Stimulated activated naive CD4-positive, alpha-beta T cell treated with Interleukin-2 at 50 U/mL for 16 hours (primary cell): ENCODE measurements at places on chromosomes 5 and 9.

DNA sequence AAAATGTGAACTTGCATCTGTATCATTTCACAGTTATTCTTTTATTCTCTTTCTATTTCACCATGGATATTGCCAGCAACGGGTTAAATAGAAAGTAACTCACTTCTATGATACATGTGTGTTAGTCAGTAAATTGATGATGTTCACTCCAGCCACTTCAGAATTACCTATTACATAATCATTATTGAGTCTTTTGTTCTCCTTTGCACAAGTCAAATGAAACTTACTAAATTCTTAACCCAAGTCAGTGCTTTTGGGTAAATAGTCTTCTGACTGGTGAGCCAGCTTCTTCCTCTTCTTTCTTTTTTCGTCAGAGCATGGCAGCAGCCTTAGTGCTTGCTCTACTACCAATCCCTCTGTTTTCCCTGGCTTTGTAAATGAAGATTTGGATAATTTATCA is 344.3 kb downstream of the RAB3C start:
- no peak for DNase-seq

DNA sequence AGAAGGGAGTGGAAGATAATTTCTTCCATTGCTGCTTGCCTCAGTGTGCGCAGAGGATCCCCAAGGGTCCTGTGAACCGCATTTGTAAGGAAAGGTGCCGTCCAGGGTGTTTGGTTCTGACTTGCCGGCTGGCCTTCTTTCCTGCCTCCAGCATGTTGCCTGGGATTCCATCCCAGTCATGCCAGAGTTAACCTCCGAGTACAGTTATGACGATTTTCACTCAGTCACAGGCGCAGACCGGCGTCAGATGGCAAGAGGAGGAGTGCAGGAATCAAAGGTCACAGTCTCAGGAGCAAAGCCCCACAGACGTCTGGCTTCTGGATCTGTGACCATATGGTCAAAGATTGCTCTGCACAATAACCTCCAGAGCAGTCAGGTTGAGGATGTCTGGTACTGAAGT is 5.9 kb upstream of the GADD45G start:
- DNase-seq = no peak

DNA sequence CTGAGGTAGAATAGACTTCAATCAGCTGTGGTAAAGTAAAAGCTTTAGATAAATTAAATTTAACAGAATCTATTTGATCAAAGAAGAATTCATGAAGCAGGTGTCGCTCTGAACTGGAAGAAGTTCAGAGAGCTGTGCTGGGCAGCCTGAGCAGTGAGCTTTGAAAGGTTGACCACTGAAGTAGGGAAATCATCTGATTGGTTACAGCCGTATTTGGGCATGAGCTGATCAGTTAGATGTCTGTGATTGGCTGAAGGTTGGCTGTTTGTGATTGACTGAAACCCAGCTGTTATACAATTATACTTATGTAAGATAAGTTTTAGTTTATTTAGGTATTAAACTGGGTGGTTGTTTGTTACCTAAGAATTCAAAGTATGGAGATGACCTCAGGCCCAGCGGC is 1174.6 kb downstream of the CDH9 start:
- no peak for DNase-seq

DNA sequence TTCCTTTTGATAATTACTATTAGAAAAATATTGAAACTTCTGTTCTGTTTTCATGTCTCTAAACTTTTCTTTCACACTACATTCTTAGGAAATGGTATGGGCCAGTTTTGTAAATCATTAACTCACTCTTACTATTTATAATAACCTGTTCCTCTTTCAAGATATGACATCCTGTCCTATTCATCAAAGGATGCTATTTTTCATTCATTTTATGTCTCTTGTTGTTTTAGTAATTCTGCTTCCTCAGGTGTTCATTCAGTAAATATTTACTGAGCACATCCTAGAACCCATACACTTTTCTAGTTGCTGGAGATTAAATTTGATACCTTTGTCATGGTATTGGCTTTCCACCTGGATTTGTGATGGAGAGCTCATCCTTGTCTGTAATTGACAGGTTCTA is 58.0 kb downstream of the GDA start:
- no peak for DNase-seq

- DNase-seq = no peak
Measured at GRCh38 chr5:122182491-122182921, 53.2 kb downstream of the ZNF474 start.

DNA sequence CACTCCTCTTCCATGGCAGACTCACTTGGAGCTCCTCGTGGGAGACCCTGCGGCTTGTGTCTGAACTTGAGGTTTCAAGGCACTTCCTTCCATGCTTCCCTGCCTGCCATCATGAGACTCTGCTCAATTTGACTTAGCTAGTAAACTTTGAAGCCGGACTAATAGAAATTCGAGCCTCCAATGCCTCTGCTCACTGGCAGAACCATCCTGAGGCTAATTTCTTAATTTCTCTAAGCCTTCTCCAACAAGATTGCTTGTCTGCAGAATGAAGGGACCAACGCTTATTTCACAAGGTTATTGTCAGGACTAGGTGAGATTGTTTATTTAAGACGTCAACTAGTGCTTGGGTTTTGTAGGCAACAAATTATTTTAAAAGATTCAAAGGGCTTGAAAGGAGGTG is 3.2 kb downstream of the POU4F3 start:
- DNase-seq = no peak

- no peak for DNase-seq
Measured at GRCh38 chr5:93322974-93323860, 257.8 kb downstream of the NR2F1-AS1 start.

DNA sequence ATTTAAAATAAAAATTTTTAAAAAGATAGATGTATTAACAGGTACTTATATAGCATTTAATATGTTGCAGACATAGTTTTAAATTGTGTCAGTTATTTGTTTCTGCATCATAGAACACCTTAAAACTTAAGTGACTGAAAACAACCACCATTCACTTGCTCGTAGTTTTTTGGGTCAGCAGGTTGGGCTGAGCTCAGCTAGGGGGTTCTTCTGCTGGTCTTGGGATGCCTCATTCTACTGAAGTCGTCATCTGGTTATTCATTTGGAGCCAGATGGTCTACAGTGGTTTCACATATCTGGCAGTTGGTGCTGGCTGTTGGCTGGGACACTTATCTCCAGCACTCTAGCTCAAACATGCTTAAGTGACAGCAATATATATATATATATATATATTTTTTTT is 29.6 kb downstream of the PSAT1 start:
- no peak for DNase-seq

DNA sequence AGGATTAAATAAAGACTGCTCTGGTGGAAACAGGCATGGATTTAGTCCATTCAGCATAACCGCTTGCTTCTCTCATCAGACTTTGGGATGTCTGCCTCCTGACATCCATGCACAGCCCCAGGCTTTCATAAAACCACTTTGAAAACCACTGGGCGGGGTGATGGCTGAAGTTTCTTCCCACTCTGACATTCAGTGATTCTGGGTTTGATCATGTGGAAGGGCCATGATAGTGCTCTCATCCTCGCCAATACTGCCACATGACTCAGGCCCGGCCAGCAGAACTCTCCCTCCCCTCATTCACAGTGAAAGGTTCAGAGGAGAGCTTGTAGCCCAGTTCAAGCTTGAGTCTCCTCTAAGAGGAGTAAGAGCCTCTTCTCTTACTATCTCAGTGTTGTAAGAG is 29.6 kb upstream of the GLRA1 start:
- DNase-seq = no peak

DNA sequence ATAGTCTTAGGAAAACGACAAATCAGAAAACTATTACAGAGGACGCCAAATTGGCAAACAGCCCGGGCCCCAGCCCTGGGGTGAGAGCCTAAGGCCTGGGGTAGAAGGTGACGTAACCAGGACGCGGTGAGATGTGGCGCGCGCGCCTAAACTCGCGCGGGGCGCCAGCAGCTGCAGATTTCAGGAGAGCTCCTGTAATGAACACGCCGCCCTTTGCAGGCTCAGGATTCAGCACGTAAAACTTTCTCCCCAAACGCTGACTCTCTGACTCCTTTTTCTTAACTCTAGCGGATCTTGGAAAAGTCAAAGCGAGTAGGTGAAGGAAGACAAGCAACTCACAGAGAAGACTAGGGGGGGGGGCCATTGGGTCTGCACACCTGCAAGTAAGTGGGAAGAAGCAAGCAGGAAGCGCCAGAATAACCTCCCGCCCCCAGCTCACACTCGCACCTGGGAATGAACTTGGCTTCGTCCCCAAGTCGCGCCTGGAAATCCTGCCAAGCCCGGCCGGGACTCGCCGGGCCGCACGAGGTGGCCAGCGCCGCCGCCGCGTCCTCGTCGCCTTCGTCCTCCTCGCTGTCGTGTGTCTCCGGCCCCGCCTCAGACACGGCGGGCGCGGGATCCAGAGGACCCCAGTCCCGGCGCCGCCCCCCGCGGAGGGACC is 822 bp downstream of the RASEF start:
- DNase-seq = no peak

DNA sequence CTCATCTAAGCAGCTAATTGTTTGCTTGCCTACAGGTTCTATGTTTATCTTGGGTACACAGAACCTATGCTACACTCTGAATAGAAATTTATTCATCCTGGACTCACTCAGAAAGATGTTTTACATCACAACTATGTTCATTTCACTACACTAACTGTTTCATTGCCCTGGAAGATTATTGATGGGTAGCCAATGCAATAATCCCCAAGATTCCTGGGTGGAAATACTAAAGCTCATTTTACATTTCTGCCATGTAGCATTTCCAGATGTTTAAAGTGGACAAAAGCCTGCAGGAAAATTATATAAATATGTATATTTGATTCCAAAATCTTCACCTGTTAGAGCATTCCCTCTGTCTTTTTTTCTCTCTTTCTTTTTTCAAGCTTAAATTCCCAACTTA is 51.9 kb upstream of the IL7R start:
- DNase-seq = no peak

DNA sequence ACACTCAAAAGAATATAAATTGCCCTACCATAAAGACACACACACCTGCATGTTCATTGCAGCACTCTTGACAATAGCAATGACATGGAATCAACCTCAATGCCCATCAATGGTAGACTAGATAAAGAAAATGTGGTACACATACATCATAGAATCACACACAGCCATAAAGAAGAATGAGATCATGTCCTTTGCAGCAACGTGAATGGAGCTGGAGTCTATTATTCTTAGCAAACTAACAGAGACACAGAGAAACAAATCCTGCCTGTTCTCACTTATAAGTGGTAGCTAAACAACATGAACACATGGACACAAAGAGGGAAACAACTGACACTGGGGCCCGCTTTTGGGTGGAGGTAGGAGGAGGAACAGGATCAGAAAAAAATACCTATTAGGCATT is 2062.2 kb upstream of the CDH6 start:
- no peak for DNase-seq

GRCh38 chr5:148827723-148828122 is 1.3 kb downstream of the ADRB2 start:
- no peak for DNase-seq

GRCh38 chr5:124235576-124235975 is 510.9 kb downstream of the ZNF608 start:
- DNase-seq = no peak

- no peak for DNase-seq
Measured at GRCh38 chr5:33079548-33079947, 361.2 kb upstream of the TARS1 start.

- DNase-seq = no peak
Measured at GRCh38 chr5:125679522-125679921, 743.7 kb upstream of the GRAMD2B start.

- DNase-seq = no peak
Measured at GRCh38 chr5:172830876-172831662, 3.0 kb upstream of the ERGIC1 start.

- no peak for DNase-seq
Measured at GRCh38 chr5:54601411-54602230, 84.1 kb downstream of the SNX18 start.

GRCh38 chr5:152086668-152087067 is 162.0 kb upstream of the GLRA1 start:
- DNase-seq = no peak

GRCh38 chr9:93255994-93256877 is 72.3 kb downstream of the WNK2 start:
- no peak for DNase-seq

GRCh38 chr5:142303565-142303964 is 21.3 kb downstream of the SPRY4 start:
- DNase-seq = no peak

- DNase-seq = no peak
Measured at GRCh38 chr5:5183933-5184332, 43.8 kb downstream of the ADAMTS16 start.
